ENCODE measurements at places on chromosomes 1 and 21.
A peak's percentile ranks its signal among the peaks of the same experiment; 100 is the strongest.

GRCh38 chr1:22814176-22815042 lies 103.8 kb downstream of the EPHB2 start:
- peak; percentile 55 for DNase-seq

GRCh38 chr1:239858057-239858456 lies 233.6 kb upstream of the FMN2 start:
- peak; percentile 22 for DNase-seq

DNA sequence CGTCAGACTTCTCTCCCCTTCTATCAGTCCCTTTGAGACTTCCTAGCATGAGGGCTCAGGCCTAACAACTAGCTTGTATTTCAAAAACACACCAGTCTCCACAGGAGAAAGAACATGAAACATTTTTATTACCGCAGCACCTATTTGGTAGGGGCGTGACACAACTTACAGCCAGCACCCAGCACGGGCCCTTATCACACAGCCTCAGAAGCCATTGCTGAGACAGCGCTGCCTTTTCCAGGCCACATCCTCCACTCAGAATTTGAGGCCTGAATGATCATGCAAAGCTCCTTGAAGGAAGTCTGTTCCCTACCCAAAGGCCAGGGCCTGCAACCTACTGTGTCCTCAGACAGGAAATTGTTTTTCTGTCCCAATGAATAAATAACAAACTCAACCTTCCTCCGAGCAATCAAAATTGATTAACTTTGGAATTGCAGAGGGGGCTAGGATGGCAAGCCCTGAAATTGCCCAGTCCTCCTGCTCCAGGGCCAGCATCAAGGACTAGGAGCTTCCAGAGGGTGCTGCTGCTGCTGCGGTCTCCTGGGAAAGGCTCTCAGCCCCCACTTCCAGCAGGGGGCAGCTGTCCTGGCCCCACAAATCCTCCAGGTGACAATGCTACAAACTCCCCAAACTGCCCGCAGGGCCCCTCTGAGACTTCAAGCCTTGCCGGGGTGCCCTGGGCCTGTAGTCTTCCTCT lies 94.3 kb upstream of the GALNT2 start:
- no peak for DNase-seq

GRCh38 chr1:200409203-200409760 lies 554 bp downstream of the ZNF281 start:
- DNase-seq = peak; percentile 28

DNA sequence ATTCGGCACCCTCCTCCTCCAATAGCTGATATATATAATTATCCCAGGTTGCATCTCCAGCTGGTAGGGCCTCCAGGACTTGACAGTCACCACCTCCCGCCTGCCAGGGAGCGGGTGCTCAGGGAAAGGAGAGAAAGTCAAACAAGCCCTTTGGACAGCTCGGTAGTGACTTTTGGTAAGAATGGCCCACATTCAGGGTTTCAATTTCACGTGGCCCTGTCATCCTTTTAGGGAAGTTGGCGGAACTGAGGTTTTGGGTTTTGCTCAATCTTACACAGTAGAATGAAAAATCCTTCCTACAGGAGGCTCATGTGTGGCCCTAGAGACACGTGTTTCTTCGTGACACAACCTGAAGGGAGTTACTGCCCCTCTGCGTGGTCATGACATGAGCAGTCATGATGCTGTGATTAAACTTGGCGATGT lies 44.2 kb downstream of the CAPN8 start:
- DNase-seq = no peak

GRCh38 chr1:158334526-158335212 lies 3.3 kb upstream of the CD1B start:
- DNase-seq = no peak

GRCh38 chr1:236016083-236016482 lies 48.8 kb downstream of the NID1 start:
- no peak for DNase-seq

- DNase-seq = peak; percentile 84
Observed at GRCh38 chr1:170225781-170226530, 80.2 kb downstream of the NTMT2 start.

GRCh38 chr21:39712976-39713375 lies 32.0 kb upstream of the IGSF5 start:
- DNase-seq = no peak

- no peak for DNase-seq
Observed at GRCh38 chr1:149997585-149998262, 12.8 kb downstream of the OTUD7B start.

GRCh38 chr1:241888232-241888631 lies 40.2 kb downstream of the EXO1 start:
- DNase-seq = peak; percentile 24

- DNase-seq = no peak
Observed at GRCh38 chr1:180927348-180927747, 14.7 kb downstream of the KIAA1614 start.

DNA sequence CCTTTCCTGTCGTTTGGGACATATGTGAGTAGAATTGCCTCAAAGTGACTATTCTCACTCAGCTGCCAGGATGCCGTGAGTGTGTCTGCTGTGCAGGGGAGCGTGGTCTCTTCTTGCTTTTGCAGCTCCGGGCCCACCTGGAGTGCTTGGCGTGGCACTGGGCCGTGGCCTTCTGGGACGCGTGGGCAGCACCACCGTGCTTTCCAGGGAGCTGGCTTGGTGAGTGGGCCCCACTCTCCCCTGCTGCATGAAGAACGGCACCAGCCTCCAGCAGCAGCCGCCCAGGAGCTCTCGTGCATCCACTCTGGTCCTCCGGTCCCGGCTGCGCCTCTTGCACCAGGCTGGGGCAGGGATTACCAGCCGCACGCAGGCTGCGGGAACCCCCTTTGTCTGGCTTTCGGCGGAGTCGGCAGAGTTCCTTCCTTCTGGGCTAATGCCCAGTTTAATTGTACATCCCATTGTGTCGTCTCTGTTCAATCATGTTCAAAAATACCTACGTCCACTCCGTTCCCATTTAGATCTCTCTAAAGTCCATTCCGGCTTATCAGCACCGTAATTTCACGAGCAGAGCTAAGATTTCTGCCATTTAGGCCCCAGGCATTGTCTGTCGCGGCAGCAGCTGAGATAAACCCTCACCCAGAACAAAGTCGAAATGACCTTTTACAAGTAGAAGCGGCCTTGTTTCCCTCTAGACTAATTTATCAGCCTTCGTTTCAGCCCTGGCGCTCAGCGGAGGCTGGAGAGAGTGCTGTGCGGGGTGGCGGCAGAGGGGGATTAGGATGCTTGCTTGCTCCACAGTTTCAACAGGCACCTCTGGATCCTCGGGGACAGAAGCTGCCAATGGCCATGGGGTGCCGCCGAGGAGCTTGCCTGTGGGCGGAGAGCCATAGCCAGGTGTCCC lies 129.6 kb downstream of the PRDM16 start:
- DNase-seq = no peak

- no peak for DNase-seq
Observed at GRCh38 chr1:91311672-91312071, 93.0 kb downstream of the HFM1 start.

- DNase-seq = peak; percentile 23
Observed at GRCh38 chr1:86502721-86503405, 34.1 kb downstream of the CLCA1 start.

DNA sequence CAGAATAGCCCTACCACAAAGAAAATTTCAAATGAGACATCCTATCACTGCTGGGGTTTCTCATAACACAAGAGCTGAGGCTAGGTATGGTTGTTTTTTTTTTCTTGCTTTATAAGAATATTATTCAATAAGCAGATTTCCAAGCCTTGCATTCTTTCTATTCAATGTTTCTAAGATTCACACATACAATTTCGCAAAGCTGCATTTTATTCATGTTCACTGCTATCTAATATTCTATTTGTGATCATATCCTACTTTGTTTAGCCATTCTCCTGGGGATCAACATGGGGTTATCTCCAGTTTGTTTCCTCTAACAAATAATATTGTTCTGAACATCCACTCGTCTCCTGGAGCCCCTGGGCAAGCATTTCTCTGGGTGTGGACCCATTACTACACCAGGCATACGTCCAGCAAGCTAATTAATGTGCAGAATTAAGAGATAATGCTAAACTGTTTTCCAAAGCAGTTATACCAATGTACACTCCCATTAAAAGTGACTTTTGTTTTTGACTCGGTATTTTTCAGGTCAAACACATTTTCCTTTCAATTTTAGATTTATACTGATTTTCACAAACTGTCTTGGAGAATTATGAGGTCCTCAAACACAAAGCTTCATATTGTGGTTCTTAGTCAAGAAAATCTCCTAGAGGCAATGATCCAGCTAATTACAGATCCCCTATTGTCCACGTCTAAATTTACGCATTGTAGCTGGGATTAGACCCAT lies 15.7 kb upstream of the HLCS start:
- no peak for DNase-seq

DNA sequence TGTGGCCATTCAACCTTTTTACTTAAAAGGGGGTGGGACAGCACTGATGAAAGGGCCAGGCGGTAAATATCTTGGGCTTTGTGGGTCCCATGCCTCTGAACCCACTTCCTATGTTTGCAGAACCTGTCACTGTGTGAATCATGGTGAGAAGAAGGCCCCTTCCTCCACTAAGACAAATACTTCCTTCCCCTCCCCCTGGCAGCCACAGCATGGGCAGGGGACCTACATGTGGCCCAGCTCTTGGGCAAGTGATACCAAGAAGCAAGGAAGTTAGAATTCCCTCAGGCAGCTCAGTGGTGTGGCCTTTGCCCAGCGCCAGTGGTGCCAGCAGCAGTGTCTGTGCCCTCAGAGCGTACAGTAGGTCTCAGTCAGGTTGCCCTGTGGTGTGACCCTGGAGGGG lies 168.6 kb downstream of the TRIM33 start:
- DNase-seq = no peak

- peak; percentile 17 for DNase-seq
Observed at GRCh38 chr1:34681480-34682451, 73.1 kb upstream of the GJB5 start.

DNA sequence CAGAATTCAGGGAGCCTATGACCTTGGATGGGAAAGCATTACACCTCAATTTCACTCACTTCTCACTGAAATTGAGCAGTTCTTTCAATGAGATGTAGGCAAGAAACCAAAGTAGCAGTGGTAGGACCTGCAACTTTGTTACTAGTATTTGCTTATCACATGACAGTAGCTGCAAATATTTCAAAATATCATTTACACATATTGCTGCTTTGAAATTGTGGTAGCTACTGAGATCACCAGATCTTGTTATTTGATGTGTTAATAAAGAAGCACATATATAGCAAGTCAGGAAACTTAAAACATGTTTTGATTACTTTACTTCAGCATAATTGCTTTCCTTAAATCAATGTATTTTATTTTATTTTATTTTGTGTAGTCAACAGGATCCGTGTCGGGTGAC lies 12.9 kb downstream of the LDLRAD2 start:
- no peak for DNase-seq

DNA sequence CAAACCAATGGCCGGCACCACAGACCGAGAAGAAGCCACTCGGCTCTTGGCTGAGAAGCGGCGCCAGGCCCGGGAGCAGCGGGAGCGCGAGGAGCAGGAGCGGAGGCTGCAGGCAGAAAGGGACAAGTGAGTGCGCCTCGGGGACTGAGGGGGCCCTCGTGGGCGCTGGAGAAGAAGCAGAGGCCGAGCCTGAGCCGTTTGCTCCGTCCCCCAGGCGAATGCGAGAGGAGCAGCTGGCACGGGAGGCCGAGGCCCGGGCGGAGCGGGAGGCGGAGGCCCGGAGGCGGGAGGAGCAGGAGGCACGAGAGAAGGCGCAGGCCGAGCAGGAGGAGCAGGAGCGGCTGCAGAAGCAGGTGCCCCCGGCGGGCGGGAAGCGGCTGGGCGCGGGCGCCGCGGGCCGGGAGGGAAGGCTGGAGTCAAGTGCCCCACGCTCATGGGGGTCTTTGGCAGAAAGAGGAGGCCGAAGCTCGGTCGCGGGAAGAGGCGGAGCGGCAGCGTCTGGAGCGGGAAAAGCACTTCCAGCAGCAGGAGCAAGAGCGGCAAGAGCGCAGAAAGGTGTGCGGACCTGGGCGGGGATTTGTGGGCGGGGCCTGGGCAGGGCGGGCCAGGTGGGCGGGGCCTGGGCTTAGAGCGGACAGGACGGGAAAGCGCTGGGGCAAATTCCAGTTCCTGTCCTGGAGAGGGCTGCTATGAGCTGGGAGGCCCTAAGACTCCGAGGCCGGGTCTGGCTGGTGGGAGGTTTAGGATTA lies 22.7 kb downstream of the MAP7D1 start:
- DNase-seq = no peak

GRCh38 chr1:65724151-65724550 lies 68.5 kb upstream of the PDE4B start:
- DNase-seq = no peak

DNA sequence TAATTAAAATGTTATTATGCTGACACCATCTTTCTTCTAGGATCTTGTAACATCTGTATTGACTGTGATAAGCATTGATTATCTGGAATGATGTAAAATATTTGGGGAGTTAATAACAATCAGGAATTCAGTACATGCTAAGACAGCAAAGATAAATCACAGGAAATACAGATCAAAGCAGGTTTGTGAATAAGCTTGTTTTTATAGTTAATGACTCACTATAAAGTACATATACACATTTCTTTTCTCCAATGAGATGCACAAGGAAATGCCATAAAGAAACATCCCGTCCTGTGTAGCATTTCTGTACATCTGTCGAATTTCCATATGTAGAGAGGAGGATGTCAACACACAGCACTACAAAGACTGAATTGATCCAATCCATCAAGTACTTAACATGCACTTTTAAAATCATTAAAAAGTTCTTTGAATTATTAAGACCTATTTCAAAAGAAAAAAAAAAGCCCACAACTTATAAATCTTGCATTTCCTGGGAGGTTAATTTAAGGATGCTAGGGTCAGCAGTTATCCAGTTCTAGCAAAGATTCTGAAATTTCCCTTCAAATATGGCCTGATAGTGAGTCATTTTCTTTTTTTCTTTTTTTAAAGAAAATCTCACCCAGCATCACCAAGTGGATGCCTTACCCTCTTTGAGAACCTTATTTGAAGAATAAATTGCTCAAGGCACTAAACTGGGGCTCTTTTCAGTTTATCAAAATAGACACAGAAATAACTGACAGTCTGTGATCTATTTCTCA lies 243.2 kb upstream of the NR5A2 start:
- peak; percentile 44 for DNase-seq

DNA sequence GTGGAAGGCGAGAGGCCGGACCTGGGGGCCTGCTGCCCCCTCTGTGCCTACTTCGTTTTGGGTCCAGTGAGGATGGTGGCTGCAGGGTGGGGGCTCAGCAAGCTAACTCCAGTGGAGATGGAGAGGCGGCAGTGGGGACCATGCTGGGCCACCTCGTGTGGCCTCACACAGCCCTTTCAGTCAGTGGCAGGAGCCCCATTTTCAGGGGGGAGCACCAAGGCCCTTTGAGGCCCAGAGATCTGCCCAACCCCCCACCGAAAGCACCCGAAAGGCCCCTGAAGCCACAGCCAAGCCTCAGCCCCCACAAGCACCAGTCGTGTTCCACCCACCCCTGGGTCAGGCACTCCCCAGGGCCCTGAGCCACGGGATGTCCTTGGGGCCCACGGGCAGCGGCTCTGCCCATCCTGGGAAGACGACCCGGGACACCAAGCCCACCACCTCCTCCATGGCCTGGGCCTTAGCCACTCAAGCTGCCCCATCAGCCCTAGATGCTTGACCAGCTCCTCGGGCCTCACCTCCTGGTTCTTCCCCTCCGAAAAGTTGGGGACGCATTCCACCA lies 345 bp downstream of the FTCD start:
- DNase-seq = no peak

- DNase-seq = no peak
Observed at GRCh38 chr1:182890927-182891610, 51.9 kb downstream of the DHX9 start.

GRCh38 chr1:211938561-211938997 lies 96.8 kb downstream of the INTS7 start:
- no peak for DNase-seq

GRCh38 chr1:78688697-78689096 lies 39.1 kb downstream of the IFI44 start:
- peak; percentile 76 for DNase-seq

All from fibroblast of upper back skin (primary cell).